ENCODE measurements at places on chromosomes 3 and 15. TPM values are rescaled to one million over a fixed set of nuclear protein-coding genes. Genes with fewer than 3 reads are reported as not detected.

DNA sequence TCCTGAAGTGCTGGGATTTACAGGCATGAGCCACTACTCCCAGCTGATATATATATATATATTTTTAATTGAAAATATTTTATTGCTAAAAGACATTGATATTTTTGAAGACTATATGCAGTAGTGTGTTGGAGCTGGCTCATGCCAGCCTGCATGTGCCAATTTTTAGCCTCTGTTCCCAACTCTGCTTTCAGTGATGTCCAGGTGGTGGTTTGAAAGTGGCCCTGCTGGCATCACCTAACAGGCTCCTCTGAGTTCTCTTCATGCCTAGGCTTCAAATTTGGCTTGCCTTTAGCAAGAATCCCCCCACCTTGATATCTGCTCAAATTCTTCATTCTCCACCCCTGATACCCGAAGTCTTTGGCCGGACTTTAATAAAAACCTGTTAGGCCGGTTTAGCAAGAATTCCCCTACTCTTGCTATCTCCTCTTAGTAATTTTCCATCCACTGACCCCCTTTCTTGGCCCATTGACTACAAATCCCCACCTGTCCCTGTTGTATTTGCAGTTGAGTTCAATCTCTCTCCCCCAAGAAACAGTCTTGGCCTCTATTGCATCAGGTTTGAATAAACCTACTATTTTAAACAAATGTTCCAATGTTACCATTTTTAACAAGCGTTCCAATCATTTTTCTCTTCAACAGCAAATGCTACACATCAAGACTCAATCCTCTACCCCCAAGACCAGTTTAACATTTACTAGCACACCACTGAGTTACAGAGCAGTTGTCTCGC, 23.9 kb upstream of the CTSH start:
- H3K36me3 ChIP-seq, result no peaks in the 10 kb centered on the region
- H3K4me1 ChIP-seq, result no peaks in the 10 kb centered on the region
- H3K27me3 ChIP-seq, result peaks cover 3% of the 10 kb centered on the region

GRCh38 chr15:73678498-73678897, 5.7 kb upstream of the CD276 start:
- no peak overlapping the region for H3K27ac ChIP-seq
- peaks cover 29% of the 10 kb centered on the region for H3K4me1 ChIP-seq
- H3K4me3 ChIP-seq, result no peak overlapping the region
- peaks cover 52% of the 10 kb centered on the region for H3K27me3 ChIP-seq
- H3K36me3 ChIP-seq, result no peaks in the 10 kb centered on the region

The ITIH1 gene
- not detected for total RNA-seq

The SLC6A1 gene
- total RNA-seq, result not detected

DNA sequence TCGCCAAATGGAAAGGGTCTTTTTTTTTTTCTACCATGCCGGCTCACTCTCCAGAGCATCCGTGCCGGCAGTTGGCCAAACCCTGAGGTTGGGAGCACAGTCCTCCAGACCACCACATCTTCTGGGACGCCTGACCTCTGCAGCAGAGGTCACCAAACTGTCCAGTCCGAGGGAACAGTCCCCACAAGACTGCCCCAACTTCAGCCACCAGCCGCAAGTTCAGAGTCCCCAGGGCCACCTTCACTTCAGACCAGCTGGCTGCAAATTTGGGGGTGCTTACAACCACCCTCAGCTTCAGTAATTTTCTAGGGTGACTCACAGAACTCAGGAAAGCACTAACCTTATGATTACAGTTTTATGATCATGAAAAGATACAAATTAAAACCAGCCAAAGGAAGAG, 28.9 kb downstream of the PLA2G4D start:
- peaks cover 24% of the 10 kb centered on the region for H3K27me3 ChIP-seq
- H3K4me3 ChIP-seq, result no peak overlapping the region
- DNase-seq, result peak; percentile 21
- no peaks in the 10 kb centered on the region for H3K4me1 ChIP-seq
- no peaks in the 10 kb centered on the region for H3K36me3 ChIP-seq

GRCh38 chr15:41730543-41730942, 43.7 kb upstream of the MAPKBP1 start:
- DNase-seq, result no peak
- H3K36me3 ChIP-seq, result peaks cover 5% of the 10 kb centered on the region
- no peak overlapping the region for H3K27ac ChIP-seq
- H3K4me3 ChIP-seq, result no peak overlapping the region
